ENCODE measurements at places on chromosomes 6 and 20.
A peak's percentile ranks its signal among the peaks of the same experiment; 100 is the strongest.

GRCh38 chr6:68502946-68503345, 132.1 kb upstream of the ADGRB3 start:
- no peaks in the 10 kb centered on the region for H3K36me3 ChIP-seq
- no peak overlapping the region for H3K27ac ChIP-seq
- no peaks in the 10 kb centered on the region for H3K27me3 ChIP-seq
- no peak overlapping the region for H3K4me3 ChIP-seq

DNA sequence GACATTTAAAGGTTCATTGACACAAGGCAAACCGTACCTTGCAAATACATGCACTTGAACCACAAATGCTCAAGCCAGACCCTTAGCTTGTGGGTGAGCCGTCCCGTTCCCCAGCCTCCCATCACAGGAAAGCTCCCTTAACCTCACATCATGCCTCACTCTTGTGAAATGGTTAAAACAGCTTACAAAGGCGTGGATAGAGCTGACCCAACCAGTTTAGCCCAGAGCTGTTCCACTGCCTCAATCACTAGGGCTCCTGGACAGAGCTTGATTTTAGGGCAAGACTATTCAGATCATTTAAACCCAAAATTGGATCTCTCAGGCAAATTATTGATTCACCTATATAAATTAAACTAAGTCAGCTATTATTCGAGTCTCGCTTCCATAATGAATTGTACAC, 229.6 kb upstream of the TAB2 start:
- DNase-seq = no peak
- H3K27me3 ChIP-seq = peaks cover 3% of the 10 kb centered on the region
- no peak overlapping the region for H3K27ac ChIP-seq

DNA sequence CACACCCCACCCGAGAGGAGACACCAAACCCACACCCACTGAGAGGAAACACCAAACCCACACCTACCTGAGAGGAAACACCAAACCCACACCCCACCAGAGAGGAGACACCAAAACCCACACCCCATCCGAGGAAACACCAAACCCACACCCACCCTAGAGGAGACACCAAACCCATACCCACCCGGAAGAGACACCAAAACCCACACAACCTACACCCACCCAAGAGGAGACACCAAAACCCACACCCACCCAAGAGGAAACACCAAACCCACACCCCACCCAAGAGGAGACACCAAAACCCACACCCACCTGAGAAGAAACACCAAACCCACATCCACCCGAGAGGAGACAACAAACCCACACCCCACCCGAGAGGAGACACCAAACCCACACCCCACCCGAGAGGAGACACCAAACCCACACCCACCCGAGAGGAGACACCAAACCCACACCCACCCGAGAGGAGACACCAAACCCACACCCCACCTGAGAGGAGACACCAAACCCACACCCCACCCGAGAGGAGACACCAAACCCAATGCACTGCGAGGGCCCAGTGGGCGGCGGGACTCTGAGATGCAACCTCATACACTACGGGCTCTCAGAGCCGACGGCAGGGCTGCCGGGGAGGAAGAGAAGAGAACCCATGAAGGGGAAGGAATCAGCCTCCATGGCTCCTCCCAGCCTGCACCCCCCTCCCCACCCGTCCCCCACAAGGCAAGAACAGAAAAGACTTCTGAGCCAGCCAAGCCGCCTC, 83.3 kb downstream of the TAF4 start:
- H3K36me3 ChIP-seq = peaks cover 20% of the 10 kb centered on the region
- no peak for DNase-seq
- H3K4me3 ChIP-seq = no peak overlapping the region
- no peaks in the 10 kb centered on the region for H3K27me3 ChIP-seq
- no peaks in the 10 kb centered on the region for H3K4me1 ChIP-seq
- H3K27ac ChIP-seq = no peak overlapping the region

DNA sequence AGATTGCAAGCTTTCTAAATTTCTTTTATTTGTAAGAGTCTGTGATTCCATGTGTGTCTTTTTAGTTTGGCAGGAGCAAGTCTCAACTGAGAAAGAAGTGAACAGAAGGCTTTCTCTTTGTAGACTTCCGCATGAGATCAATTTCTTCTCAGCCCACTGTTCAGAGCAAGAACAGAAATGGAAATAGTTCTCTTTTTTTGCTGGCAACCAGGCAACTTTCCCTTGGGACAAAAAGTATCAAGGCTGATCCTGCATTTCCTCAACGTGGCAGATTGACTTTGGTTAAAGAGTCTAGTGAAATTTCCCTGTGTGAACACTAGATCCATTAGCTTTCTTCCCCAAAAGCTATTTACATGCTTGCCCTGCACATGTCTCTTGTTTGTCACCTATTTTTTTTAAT, 46.8 kb upstream of the JAG1 start:
- no peaks in the 10 kb centered on the region for H3K36me3 ChIP-seq
- H3K27ac ChIP-seq = no peak overlapping the region
- no peaks in the 10 kb centered on the region for H3K27me3 ChIP-seq
- H3K4me1 ChIP-seq = no peaks in the 10 kb centered on the region

GRCh38 chr6:125899726-125900182, 56.8 kb upstream of the HINT3 start:
- no peaks in the 10 kb centered on the region for H3K4me1 ChIP-seq
- H3K27ac ChIP-seq = no peak overlapping the region
- no peak for DNase-seq
- H3K4me3 ChIP-seq = no peak overlapping the region

- H3K4me1 ChIP-seq = no peaks in the 10 kb centered on the region
- no peak for DNase-seq
- H3K4me3 ChIP-seq = no peak overlapping the region
- H3K27ac ChIP-seq = no peak overlapping the region
Measured at GRCh38 chr6:35267446-35267845, 7.9 kb downstream of the ZNF76 start.

GRCh38 chr6:166588691-166589336, 2.3 kb upstream of the RAMACL start:
- peak; percentile 66 for DNase-seq
- H3K27ac ChIP-seq = peak overlapping the region; percentile 53
- H3K27me3 ChIP-seq = no peaks in the 10 kb centered on the region

DNA sequence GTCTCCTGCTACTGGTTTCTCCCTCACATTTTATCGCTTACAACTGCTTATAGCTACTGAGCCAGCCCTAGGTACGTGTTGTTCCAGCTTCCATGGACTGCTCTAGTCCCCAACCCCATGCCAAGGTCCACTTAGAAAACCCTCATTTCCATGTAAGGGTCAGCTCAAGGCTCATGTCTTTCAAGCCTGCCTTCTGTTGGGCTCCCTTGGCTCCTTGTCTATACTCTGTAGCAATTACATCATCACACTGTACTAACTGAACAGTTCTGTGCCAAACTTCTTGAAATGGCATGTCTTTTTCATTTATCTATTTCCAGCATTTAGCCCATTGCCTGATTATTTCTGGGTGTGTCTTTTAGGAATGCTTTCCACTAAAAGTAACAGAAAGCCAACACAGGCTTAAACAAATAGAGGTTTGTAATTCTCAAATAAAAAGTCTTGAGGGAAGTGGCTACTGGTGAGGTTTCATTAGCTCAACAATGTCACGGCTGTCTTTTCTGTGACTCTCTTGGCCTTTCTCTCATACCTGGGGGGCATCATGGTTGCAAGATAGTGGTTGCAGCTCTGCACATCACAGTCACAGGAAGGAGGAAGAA, 317.6 kb downstream of the TPBG start:
- H3K4me3 ChIP-seq = no peak overlapping the region
- no peak for DNase-seq
- H3K36me3 ChIP-seq = no peaks in the 10 kb centered on the region
- H3K27me3 ChIP-seq = no peaks in the 10 kb centered on the region

DNA sequence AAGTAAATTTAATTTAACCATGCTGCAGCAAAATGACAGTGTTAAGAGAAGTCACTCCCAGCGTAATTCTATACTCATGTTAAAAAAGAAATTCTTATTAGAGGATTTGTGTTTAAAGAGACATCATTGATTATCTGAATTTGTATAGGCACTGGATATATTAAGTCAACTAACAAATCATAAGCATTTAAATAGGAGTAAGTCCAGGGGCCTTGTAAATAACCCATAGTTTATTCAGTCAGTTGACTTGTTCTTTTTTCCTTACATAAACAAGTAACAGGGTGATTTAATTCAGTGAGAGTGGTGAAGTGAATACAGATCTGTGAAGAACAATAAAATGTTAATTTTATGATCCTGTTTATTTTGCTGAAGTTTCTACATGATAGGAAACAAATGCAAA, 22.4 kb downstream of the LYRM4 start:
- H3K4me3 ChIP-seq = no peak overlapping the region
- H3K4me1 ChIP-seq = no peaks in the 10 kb centered on the region
- H3K27me3 ChIP-seq = no peaks in the 10 kb centered on the region
- no peak overlapping the region for H3K27ac ChIP-seq
- H3K36me3 ChIP-seq = peaks cover 14% of the 10 kb centered on the region

GRCh38 chr6:36065916-36066315, 38.3 kb downstream of the MAPK14 start:
- H3K27me3 ChIP-seq = no peaks in the 10 kb centered on the region
- no peaks in the 10 kb centered on the region for H3K36me3 ChIP-seq
- H3K4me1 ChIP-seq = no peaks in the 10 kb centered on the region

DNA sequence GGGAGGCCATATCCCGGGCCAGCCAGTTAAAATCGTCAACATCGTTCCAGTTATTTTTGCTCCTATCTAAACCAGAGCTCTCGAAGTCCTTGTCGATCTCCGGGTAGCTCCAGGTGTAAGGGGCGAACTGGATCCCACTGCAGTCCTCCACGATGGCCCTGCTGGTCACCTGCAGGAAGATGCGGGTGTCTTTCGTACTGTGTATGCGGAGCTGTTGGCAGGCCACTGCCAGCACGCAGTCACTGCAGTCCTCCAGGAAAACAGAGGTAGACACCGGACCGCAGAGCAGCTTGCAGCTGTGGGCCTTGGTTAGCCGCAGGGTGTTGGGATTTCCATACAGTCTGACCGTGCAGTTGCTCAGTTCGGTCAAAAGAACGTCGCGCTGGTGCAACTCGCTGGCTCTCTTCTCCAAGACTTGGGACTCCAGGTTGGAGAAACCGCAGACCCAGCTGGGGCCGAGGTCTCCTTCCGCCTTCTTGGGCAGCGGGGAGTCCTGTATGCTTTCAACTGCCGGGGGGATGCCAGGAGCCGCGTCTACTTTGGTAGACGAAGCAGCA, 742 bp downstream of the TBCC start:
- H3K4me1 ChIP-seq = peaks cover 17% of the 10 kb centered on the region
- H3K27ac ChIP-seq = peak overlapping the region; percentile 98
- peak overlapping the region; percentile 90 for H3K4me3 ChIP-seq
- DNase-seq = peak; percentile 46
- no peaks in the 10 kb centered on the region for H3K27me3 ChIP-seq

DNA sequence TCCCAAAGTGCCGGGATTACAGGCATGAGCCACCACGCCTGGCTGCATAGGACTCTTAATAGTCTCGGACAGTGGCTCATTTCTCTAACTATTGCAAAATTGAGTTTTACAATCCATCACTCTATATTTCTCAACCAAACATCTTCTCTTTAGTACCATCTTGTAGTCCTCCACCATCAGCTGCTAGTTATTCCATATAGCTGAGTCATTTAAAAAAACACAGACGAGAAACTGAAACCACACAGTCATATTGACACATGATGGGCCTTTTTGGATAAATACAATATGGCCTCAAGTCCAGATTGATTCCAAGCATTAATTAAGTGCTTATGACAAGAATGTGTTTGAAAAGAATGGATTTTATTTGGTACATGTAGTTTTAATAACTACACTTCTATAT, 599.1 kb downstream of the MEI4 start:
- H3K27ac ChIP-seq = no peak overlapping the region
- H3K36me3 ChIP-seq = no peaks in the 10 kb centered on the region
- H3K27me3 ChIP-seq = no peaks in the 10 kb centered on the region
- no peak for DNase-seq
- H3K4me3 ChIP-seq = no peak overlapping the region
- no peaks in the 10 kb centered on the region for H3K4me1 ChIP-seq

DNA sequence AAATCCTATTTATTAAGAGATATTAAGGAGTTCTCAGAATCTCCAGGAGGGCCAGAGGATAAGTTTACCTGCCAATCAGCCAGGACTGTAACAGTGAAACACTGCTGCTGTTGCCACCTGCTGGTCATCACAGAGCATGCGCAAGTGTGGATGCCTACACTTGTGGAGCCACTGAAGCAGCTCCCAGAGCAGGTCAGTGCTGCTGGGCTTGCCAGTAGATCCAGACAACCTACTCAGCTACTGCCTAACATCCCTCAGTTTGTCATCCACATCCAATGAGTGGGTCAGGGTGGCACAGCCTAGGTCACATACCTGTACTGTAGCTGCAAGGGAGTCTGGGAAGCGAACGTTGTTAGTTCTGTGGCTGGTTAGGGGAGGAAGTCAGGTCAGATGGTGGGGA, 18.3 kb upstream of the NHSL1 start:
- no peak for DNase-seq
- H3K4me1 ChIP-seq = peaks cover 2% of the 10 kb centered on the region
- no peaks in the 10 kb centered on the region for H3K27me3 ChIP-seq
- no peak overlapping the region for H3K4me3 ChIP-seq
- no peak overlapping the region for H3K27ac ChIP-seq

- peak; percentile 57 for DNase-seq
- H3K4me3 ChIP-seq = no peak overlapping the region
- H3K36me3 ChIP-seq = no peaks in the 10 kb centered on the region
- peaks cover 6% of the 10 kb centered on the region for H3K4me1 ChIP-seq
- no peaks in the 10 kb centered on the region for H3K27me3 ChIP-seq
Measured at GRCh38 chr6:25330796-25331685, 51.9 kb downstream of the CARMIL1 start.
